A375 (cell line): ENCODE measurements at places on chromosomes 6 and 20. TPM values are rescaled to one million over a fixed set of nuclear protein-coding genes. Genes with fewer than 3 reads are reported as not detected.

LCA5 gene
- 1.6 and 2.7 TPM in 2 replicates for total RNA-seq

EYA4 gene
- 34.6 and 39.3 TPM in 2 replicates for total RNA-seq

PDYN gene
- total RNA-seq = not detected in 2 replicates

TCF21 gene
- 0.08 TPM in 1 of 2 replicates, not detected in the other for total RNA-seq

SAMD3 gene
- total RNA-seq = 0.19 and 0.64 TPM in 2 replicates

DLL1 gene
- 0.19 and 0.69 TPM in 2 replicates for total RNA-seq

CST4 gene
- not detected in 2 replicates for total RNA-seq

NANP gene
- 6.8 and 7.0 TPM in 2 replicates for total RNA-seq

TRPC4AP gene
- total RNA-seq = 39.8 and 43.5 TPM in 2 replicates

ZNF165 gene
- 0.87 and 1.0 TPM in 2 replicates for total RNA-seq

SLC22A3 gene
- total RNA-seq = not detected in 2 replicates

CD40 gene
- 5.4 and 6.1 TPM in 2 replicates for total RNA-seq

QKI gene
- 106 and 108 TPM in 2 replicates for total RNA-seq

GNAS-AS1 gene
- total RNA-seq = 5.1 and 8.4 TPM in 2 replicates

FOXA2 gene
- total RNA-seq = 0.19 and 0.21 TPM in 2 replicates

ENPP5 gene
- total RNA-seq = not detected in 2 replicates

SLC12A5 gene
- not detected in 2 replicates for total RNA-seq

PLEKHG1 gene
- total RNA-seq = 2.4 and 4.0 TPM in 2 replicates

VNN1 gene
- 0.08 TPM in 1 of 2 replicates, not detected in the other for total RNA-seq

NOTCH4 gene
- total RNA-seq = 4.6 and 4.7 TPM in 2 replicates

CNKSR3 gene
- total RNA-seq = 2.3 and 3.9 TPM in 2 replicates

IL17A gene
- total RNA-seq = not detected in 2 replicates

MOG gene
- 0.16 TPM in 1 of 2 replicates, not detected in the other for total RNA-seq

RSPO3 gene
- total RNA-seq = not detected in 2 replicates

PRICKLE4 gene
- total RNA-seq = not detected in 2 replicates

PTPRA gene
- total RNA-seq = 31.6 and 32.1 TPM in 2 replicates
